ENCODE measurements at places on chromosomes 7 and 10.

GRCh38 chr7:113289140-113289740 lies 170.9 kb upstream of the SMIM30 start:
- peak; percentile 17 for DNase-seq

DNA sequence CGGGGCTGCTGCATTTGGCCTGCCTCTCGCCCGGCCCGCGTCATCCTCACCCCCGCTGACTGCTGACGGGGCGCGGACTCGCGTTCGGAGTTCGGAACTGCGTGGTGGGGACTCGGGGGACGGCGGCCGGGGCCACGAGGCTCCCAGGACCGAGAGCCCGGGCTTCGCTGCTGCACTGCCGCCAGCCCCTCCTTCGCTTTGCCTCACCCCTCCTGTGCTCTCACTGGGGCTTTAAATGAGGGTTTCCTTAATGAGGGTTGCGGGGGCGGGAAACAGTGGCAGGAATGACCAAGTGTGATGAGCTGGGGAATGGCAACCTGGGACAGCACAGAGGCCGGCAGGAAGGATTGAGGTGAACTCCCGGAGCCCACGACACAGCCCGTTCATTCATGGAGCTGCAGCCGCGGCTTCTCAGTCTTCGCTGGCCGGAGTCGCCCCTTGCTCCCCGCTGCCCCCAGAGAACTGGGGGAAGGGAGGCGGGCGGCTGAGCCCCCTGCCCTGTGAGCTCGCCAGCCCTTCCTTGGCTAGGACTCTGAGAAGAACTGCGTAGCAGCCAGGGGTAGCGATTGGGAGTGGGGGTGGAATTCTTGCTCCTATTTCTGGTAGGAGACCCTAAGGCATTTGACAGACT lies 1.5 kb upstream of the LRRC4 start:
- no peak for DNase-seq

- DNase-seq = no peak
Observed at GRCh38 chr7:87128861-87129267, 23.4 kb upstream of the DMTF1 start.

- DNase-seq = no peak
Observed at GRCh38 chr10:102274062-102274461, 28.7 kb downstream of the GBF1 start.

DNA sequence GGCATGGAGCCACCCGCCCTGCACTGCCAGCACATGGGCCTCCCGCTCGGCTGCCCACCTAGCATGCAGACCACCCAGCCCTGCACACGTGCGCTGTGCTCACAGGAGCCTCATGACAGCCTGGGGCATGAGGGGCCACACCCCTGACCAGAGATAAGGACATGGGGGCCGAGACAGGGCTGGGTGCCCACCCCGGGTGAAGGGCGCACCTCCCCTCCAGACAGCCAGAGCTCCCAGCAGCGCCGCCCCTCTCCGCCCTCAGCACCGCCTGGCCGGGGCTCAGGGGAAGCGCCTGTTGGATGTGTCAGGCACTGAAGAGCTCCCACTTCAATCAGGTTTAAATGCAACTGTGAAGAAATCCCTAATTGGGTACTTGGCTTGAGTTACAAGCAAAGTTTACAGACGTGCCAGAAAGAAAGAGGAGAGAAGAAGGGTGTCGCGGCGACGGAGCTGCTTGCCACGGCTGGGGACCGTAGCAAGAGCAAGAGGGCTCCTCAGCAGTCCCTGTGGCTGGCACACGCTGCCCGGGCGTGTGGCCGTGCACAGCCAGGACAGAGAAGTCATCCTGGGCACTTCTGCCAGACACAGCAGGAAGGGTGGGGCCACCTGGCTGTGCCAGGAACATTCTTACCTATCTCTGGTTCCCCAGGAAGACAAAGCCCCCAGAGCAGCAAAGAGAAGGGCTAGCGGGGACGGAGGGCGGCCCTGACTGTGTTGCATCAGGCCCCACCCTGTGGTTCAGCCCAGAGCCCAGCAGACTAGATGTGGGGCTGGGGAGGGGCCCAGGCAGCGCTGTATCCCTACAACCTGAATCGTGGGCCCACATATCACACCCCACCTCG lies 247.4 kb downstream of the ELFN1 start:
- no peak for DNase-seq

DNA sequence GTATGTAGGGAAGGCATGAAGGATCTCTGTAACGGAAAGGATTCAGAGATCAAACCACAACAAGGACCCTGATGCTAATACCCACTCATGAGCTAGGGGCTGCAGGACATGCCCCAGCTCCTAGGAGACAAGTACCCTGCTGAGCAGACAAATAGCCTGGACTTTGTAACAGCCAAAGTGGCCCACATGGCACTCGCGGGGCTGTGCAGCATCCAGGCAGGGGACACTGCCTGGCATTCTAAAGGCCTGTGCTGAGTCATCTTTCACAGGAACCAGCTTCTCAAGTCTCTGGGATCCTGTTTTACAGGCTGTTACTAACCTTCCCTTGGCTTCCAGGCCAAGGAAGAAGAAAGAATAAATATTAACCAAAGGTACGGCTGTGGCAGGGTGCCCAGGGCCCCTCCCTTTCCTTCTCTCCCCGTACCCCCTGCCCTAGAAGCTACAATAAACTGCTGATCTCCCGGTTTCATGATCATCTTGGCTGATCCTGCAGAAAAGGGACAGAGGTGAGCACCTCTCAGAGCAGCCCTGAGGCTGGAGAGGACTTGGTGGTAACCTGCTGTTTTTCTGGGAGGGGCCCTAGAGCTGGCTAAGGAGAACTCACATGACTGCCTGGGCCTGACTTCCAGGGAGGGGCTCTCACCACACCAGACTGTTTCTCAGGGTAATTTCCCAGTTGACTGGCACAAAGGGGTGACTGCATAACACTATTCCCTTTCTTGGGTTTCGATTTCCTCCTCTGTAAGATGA lies 4.2 kb upstream of the RPEL1 start:
- no peak for DNase-seq

- no peak for DNase-seq
Observed at GRCh38 chr10:43121444-43121843, 16.8 kb upstream of the CSGALNACT2 start.

GRCh38 chr10:51214207-51215196 lies 140.2 kb downstream of the PRKG1 start:
- DNase-seq = no peak

GRCh38 chr7:158274996-158275395 lies 312.6 kb downstream of the PTPRN2 start:
- no peak for DNase-seq

GRCh38 chr7:122217125-122217524 lies 73.1 kb upstream of the AASS start:
- DNase-seq = no peak

- no peak for DNase-seq
Observed at GRCh38 chr7:82616059-82616728, 172.6 kb upstream of the CACNA2D1 start.

- no peak for DNase-seq
Observed at GRCh38 chr10:21445163-21445562, 80.3 kb downstream of the SKIDA1 start.

DNA sequence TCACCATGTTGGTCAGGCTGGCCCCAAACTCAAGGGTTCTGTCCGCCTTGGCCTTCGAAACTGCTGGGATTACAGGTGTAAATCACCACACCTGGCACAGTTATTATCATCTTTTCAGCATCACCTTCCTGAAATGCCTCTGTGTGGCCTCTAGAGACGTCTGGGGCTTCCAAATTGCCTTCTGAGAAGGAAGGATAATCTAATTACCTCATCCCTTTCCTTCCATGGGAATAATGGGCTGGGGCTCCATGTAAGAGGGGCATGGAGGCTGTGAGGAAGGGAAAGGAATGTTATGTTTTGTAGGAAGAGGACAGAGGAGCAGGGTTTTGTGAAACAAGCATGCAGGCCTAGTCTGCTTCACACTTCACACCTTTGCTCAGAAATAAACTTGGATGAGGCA lies 22.2 kb upstream of the PODXL start:
- DNase-seq = no peak

All from GM04504 (cell line).